ACHN (cell line): ENCODE measurements at places on chromosomes 12 and 14.
A peak's percentile ranks its signal among the peaks of the same experiment; 100 is the strongest.

- DNase-seq, result peak; percentile 84
These were observed 10.9 kb upstream of the PIK3C2G start for GRCh38 chr12:18250313-18250916.

DNA sequence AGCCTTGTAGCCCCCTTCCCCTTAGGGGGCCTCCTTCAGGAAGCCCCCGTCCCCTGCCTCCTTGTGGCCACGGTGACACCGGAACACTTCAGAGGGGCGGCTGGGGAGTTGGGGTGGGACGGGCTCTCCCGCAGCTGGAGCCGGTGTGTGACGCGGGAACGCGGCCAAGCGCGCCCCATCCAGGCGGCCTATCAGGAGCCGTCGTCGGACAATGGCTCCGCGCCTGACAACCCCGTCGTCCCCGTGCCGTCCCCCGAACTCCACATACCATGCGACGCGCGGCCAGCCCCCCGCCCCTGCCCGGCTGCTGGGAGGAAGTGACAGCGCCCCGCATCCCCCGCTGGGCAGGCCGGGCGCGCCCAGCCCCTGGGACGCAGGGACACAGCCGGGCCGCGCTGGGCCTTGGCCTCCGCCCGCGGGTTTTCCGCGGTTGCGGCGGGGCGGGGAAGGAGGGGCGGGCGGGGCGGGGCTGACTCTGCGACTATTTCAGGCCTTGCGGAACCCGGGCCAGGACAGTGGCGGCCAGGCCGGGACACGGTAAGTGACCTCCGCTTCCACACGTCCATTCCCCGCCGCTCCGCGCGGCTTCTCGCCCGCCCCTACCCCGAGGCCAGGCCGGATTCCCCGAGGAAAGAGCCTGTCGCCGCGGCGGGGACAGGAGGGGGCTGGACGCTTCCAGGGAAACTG lies at the start of gene TNFAIP2:
TNFAIP2 (plus strand) TSS at position 515 of the 687 bp plus-strand sequence. CDS start 2,997 bp downstream, outside the sequence.
- DNase-seq, result peak; percentile 46

DNA sequence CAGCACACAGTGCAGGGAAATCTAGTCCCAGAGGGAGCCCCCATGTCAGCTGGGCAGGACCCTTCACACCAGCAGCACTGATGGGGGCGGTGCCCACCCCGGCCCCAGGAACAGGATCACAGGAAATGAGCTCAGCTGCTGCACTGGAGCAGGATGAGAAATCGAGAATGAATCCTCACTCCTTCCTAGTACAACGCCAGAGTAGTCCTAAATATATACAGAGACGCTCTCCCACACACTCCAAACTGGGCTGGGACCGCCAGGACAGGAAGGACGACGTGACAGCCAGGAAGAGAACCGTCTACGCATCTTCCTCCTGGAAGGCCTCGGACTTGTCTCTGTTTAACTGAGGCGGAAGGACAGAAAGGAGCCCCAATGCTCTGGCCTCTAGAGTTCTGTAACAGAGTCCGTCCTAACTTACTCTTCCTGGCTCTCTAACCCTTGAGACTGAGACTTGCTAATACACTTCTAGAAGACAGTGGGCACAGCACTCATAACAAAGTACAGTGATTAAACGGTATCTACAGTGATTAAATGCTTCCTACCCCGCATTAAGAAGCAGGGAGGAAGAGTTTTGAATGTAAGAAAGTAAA lies 33.4 kb downstream of the CDC42BPB start:
- no peak for DNase-seq

DNA sequence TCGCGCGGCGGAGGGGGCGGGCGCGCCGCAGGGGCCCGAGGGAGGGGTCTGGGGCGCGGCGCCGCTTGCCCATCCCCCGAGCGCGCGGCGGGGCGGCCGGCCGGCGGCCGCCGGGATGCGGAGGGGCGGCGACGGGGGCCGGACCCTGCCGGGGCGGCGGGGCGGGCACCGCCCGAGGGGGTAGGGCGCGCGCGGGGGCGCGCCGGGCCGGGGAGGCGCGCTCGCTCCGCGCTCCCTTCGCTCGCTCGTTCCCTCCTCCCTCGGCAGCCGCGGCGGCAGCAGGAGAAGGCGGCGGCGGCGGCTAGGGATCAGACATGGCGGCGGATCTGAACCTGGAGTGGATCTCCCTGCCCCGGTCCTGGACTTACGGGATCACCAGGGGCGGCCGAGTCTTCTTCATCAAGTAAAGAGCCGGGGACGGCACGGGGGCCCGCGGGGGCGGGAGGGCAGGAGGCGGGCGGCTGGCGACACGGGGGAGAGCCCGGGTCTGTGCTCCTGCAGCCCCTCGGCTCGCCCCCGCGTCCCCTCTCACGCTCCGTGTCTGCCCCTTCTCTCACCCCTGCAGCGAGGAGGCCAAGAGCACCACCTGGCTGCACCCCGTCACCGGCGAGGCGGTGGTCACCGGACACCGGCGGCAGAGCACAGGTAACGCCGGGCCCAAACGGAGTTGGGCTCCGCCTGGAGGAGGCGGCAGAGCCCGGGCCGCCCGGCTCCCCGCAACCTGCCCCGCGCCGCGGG lies at the start of gene PLEKHA5:
PLEKHA5 (plus strand) TSS at position 248 of the 738 bp plus-strand sequence; CDS start at position 315, 67 bp downstream.
- peak; percentile 89 for DNase-seq

DNA sequence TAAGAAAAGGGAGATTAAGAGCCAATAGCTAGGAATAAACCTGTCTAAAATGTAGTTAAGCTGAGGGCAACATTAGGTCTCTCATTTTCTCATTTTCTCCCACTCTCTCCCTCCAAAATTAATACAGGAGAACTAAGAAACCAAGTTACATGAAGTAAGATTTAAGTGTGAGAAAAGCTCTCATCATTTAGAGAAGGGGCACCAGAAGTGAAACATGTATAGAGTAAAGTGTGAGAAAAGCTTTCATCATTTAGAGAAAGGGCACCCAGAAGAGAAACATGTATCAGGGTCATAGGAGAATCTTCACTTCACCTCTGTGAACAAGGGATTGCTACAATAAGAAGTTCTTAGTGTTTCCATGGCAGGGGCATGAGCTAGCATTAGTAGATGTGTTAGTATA lies 132.4 kb upstream of the CNTN1 start:
- DNase-seq, result no peak

- DNase-seq, result no peak
These were observed 51.8 kb downstream of the MSRB3 start for GRCh38 chr12:65330331-65330730.

- DNase-seq, result peak; percentile 84
These were observed 17.1 kb upstream of the EMP1 start for GRCh38 chr12:13179211-13180074.

DNA sequence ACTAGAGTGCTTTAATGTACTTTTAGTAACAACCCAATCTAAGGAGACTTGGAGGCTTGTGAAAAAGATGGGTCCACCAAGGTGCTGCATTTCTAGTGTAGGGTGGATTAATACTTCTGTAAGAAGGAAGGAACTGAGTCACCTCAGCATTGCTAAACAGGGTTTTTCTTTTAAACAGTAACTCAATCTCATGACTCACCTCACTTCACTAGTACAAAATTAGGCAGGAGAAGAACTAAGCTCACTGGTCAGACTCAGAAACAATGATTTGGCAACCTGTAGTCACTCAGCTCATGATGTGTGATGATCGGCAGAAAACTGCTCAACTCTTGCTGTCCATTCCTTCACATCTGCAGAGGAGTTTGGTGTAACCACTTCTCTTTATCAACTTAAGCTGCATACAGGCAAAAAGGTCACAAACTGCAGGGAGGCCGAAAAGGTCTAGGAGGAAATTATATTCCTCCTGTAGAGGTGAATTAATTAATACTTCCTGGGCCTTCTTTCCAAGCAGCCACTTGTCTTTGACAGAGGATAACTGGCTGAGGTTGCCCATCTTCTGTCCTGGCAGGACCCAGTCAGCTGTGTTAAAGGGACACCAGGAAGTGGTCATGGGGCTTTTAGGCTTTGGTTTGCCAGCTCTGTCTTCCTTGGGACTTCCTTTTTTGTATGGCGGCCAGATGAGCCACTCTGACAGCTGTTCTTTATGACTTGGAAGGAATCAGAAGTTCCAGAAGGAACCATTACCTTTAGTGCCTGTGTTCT lies 466.9 kb downstream of the FUT8 start:
- peak; percentile 76 for DNase-seq

DNA sequence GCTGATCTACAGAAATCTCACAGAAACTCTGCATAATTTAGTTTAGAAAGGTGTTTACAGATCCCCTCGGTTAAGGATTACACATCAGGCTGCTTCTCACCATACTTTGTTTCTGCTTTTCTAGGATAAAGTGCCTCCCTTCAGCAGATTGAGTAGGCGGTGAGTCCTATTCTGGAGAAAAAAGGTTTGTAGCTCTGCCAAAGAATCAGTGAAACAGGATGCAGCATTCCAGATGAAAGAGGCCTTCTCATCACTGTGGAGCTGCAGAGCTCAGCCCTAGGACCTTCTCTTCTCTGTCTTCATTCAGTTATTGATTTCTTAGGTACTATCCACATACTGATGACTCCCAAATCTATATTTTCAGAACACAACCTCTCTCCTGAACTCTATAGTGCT lies 155.5 kb upstream of the KRR1 start:
- DNase-seq, result no peak

- no peak for DNase-seq
These were observed at the start of gene HVCN1 for GRCh38 chr12:110688446-110689280. Gene HVCN1 (minus strand): TSS chr12:110689115. CDS start chr12:110683245, 5,870 bp downstream.

- DNase-seq, result no peak
These were observed 44.4 kb downstream of the BICD1 start for GRCh38 chr12:32151086-32151485.

GRCh38 chr14:43356979-43357545 lies 1150.0 kb downstream of the FSCB start:
- DNase-seq, result no peak

DNA sequence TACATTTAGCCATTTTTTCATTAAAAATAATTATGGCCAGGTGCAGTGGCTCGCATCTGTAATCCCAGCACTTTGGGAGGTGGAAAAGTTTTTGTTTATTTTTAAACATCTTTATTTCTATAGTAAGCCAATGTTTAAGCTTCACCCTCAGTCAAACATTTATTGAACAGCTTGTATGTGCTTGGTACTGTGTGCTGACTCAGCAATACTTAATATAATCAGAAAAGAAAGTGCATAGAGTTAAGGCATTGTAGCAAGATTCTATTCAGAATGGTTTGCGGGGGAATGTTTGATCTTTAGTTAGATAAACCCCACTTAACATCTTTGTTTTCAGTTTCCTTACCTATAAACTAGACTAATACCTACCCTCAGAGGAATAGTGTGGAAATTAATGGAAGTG lies 11.1 kb downstream of the ACTR6 start:
- DNase-seq, result no peak

DNA sequence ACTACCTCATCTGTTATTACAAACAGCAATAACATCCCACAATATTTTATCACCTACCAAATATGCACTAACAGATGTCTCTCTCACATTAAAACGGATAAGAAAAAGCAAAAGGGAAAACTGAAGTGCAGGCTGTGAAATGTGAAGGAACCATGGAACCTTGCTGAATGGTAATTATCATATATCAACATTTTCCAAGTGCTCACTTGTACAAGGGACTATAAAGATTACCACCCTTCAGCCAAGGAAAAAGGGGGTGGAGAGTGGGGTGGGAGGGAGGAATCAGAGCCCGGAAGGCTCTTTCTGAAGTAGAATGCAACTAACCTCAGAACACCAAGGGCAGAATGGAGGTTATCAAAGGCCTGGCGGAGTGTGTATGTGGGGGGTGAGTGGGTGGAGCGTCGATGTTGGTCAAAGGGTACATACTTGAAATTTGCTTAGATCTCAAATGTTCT lies 1.2 kb downstream of the SNX6 start:
- DNase-seq, result peak; percentile 14

GRCh38 chr12:15601210-15601800 lies 187.9 kb downstream of the EPS8 start:
- peak; percentile 24 for DNase-seq

DNA sequence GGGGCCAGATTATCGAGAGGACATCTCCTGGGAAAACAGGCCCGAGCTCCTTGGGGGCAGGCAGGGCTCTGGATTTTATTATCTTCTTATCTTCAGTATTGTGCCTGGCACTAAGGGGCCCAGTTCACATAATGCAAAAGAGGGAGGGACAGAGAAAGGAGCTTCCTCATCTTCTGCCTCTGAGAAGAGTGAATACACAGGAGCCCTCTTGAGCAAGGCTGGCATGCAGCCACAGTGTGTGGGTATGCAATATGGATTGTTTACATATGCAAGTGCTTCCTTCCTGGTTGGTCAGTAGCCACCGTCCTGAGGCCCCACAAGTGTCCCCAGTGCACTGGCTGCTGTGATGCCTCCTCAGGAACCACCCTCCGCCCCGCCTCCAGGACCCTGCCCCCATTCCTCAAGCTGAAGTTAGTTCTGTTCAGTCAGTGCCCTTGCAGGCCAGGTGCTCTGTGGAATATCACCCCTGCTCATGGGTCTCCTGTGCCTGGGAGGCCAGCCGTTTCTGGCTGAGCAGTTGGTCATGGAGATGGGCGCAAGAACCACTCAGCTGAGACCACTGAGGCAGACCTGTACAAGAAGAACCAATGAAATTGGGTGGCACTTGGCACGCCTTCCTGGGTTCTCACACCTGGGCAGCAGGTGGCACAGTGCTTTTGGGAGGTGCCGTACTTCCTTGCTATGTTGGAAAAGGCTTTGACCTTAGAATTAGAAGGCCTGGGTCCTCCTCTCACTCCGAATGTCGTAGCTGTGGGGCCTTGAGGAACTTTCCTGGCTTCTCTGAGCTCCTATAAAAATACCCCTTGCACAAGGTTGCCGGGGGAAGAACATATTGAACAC lies 35.1 kb upstream of the ACTN1 start:
- DNase-seq, result no peak

- no peak for DNase-seq
These were observed 863.9 kb downstream of the BCL11B start for GRCh38 chr14:98408024-98408555.

DNA sequence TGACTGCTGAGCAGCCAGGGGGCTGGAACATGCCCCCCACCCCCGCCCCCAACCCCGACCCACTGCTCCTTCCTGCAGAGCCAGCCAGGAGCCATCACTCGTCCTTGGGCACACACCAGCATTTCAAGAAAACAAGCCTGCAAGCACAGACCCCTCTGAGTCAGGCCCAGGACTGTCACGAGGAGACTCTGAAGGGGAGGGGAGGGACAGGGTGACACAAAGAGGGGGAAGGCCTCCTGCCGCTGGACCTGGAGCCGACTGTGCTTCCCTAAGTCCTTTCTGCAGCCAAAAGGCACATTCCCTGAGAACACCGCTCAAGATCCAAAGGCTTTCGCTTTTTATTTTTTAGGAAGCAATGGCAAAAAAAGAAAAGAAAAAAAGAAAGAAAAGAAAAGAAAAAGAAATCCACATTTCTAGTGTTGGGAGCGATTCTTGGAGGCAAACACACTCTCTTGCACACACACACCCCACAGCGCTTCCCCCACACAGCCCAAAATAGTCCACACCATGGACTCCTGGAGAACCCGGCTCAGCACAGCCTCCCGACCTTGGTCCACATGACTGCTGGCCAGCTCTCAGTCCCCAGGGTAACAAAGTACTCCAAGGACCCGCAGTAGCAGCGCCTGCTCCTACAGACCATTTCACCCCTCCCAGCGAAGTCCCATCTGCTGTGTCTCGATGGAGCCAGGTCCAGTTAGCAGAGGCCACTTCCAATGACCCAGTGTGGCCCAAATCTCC lies 101.7 kb downstream of the DPF3 start:
- no peak for DNase-seq

GRCh38 chr12:91055976-91056375 lies 1.8 kb downstream of the KERA start:
- no peak for DNase-seq
